Hematopoietic multipotent progenitor cell treated with erythropoietin and hydrocortisone succinate and interleukin-3 and kit ligand, for 15 days (in vitro differentiated cells): ENCODE measurements at places on chromosomes 2 and 18.

GRCh38 chr2:2014251-2014771, 270.0 kb upstream of the PXDN start:
- no peak for DNase-seq

- no peak for DNase-seq
These were observed 77.0 kb downstream of the NCAPH start for GRCh38 chr2:96412307-96413258.

DNA sequence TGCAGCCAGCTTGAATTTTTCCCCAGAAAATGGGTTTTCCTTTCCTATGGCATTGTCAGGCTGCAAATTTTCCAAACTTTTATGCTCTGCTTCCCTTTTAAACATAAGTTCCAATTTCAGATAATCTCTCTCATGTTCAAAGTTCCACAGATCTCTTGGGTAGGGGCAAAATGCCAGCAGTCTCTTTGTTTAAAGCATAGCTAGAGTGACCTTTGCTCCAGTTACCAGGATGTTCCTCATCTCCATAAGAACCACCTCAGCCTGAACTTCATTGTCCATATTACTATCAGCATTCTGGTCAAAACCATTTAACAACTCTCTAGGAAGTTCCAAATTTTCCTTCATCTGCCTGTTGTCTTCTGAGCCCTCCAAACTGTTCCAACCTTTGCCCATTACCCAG, 68.3 kb downstream of the SGPP2 start:
- DNase-seq, result no peak

DNA sequence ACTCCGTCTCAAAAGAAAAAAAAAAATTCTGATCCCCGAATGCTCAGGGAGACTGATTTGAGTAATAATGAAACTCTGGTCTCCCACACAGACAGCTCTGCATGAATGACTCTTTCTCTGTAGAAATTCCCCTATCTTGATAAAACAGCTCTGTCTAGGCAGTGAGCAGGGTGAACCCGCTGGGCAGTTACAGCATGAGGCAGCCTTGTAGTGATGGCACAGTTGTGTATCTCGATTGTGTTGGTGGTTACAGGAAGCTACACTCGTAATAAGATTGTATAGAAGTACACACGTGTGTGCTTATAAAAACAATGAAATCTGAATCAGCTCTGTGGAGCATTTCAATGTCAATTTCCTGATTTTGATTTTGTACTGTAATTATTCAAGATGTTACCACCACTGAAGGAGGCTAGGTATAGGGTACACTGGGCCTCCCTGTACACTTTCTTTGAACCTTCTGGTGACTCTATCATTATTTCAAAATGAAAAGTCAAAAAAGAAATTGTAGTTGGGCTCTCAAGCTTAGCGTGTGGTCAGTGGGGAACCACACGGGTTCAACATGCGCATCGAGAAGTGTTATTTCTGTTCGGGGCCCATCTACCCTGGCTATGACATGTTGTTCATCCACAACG, 34.9 kb upstream of the ATP8B1 start:
- no peak for DNase-seq

GRCh38 chr2:159163930-159164329, 122.6 kb downstream of the WDSUB1 start:
- DNase-seq, result no peak

DNA sequence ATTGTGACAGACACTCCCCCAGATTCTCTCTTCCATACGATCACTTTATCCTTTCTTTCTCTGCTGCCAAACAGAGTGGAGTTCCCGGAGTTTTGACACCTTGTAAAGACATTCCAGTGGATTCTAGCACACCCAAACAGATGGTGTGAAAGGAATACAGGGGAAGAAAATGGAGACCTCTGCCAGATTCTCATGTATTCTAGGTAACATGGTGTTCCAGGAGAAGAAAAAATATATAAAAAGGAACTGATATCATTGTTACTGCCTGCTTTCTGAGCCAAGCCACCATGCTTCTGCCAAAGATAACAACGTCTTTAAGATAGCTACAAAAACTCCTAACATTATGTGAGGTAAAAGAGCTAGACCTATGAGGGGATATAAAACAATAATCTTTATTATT, 136.5 kb downstream of the TXNL1 start:
- no peak for DNase-seq

DNA sequence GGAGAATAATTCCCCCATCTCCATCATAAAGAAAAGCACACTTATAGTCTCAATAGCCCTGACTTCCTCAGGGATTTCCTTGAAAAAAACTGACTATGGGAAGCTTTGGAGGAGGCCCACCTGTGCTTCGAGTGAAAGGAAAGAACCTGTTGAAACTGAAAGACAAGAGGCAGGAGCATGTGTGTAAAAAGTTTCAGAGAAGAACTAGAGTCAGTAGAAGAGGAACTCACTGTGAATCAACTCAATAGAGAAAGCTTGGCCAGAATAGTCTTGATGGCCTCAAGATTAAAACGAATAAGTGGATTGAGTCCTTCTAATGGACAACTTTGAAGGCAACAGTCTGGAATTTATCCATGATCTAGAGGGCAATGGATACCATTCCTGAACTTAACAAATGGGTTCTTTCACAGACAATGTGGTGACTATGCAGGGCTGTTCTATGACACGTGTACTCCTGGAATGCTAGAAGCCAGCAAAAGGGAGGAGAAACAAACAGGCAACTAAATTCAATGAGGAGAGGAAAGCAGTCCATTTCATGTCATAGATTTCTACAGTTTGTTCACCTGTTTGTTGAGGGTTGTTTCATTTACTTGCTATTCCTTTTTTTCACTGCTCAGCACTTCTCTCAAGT, 442.3 kb downstream of the GRB14 start:
- DNase-seq, result no peak

DNA sequence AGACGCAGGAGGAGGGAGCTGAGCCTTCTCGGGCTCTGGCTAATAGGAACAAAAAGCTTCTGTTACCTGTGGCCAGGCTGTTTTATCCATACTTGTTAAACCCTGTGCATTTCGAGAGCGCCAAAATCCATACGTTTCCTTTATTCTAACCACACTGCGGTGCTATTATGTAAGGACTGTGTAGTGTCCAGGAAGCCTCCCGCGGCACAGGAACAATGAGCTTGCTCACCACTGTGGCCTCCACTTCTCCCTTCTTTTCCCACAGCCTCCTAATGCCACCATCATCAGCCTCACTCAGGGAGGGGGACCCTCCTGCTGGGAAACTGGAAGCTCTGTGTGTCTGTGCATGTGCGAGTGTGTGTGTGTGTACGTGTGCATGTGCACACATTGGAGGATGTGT, 268.5 kb downstream of the HAUS1 start:
- DNase-seq, result no peak

DNA sequence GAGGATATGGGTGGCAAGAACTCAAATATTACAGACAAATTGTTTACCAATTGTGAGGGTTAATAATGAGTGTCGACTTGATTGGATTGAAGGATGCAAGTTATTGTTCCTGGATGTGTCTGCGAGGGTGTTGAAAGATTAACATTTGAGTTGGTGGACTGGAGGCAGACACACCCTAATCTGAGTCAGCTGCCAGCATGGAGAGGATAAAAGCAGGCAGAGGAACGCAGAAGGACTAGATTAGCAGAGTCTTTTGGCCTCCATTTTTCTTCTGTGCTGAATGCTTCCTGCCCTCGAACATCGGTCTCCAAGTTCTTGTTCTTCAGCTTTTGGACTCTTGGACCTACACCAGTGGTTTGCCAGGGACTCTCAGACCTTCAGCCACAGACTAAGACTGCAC, 1503.7 kb downstream of the LRP1B start:
- DNase-seq, result no peak

- no peak for DNase-seq
These were observed 271.4 kb downstream of the TCF4 start for GRCh38 chr18:55316486-55317184.

DNA sequence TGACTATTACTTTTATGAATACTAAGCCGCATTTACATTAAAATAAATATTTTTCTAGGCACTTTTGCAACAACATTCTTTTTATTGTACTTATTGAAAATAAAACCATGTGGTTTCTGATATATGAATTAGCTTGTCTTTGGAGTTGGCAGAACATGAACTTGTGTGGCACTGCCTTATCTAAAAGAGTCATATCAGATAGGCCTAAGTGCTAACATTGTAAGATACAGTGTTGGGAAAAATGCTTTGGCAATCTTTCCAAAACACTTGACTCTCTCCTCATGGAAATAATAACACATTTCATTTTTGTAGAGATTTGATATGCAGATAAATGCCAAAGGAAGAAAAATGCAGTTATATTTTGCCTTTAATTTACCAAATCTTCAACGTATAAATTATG, 191.7 kb downstream of the ERBB4 start:
- DNase-seq, result no peak

GRCh38 chr2:11914455-11914854, 168.0 kb downstream of the LPIN1 start:
- no peak for DNase-seq

- DNase-seq, result no peak
These were observed 8.9 kb upstream of the PDE1A start for GRCh38 chr2:182435754-182436153.

DNA sequence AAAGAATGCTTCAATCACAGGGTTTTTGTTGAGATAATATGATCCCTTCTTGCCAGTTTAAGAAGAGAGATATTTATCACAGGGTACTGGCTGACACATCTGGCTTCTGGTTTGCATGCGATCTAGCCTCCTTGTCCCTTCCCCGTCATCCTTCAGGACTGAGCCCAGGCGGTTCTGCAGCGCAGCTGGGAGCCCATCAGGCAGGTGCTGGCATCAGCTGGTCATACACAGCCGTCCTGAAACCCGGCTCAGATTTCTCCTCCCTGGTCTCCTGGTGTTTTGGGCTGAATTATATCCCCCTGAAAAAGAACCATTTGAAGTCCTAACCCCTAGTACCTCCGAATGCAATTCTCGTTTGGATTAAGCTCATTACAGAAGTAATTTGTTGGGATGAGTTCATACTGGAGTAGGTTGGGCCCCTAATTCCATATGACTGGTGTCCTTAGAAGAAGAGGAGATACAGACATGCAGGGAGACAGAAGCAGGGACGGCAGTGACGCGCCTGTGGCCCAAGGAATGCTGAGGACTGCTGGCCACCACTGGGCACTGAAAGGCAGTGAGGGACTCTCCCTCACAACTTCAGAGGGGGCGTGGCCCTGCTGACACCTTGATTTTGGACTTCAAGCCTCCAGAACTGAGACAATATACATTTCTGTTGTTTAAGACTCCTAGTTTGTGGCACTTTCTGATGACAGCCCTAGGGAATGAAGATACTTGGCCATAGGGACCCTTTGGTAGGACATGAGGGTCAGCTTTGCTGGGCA, 83.9 kb upstream of the ODC1 start:
- no peak for DNase-seq

GRCh38 chr2:202007015-202007982, 26.4 kb upstream of the FZD7 start:
- no peak for DNase-seq

GRCh38 chr2:190409616-190410015, 1.5 kb downstream of the MFSD6 start:
- DNase-seq, result no peak

DNA sequence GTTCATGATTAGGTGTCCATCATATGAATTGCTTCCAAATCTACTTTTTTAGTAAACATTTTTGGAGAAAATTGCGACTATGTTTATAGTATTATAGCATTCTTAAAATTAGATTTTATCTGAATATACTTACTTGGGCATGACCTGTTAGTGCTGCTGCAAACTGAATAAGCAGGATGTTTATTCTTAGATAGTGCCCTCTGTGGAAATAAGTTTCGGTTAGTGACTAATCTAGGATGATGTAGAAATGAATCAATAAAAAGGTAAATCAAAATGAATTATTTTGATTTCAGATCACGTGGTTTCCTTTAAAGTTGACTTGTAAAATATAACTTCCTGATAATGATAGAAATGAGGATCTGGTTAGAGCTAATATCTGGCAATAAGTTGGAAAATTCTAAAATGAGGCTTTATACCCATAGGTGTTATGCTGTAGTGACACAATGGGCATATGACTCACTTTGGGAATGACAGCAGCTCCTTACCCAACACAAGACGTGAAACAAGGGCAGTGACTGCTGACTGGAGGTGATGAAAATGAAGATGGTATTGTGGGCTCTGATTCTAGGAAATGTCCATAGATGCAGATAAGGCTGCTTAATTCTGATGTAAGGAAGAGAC, 165.8 kb upstream of the TCF4 start:
- DNase-seq, result no peak

- DNase-seq, result no peak
These were observed 1.4 kb upstream of the IL36B start for GRCh38 chr2:113054066-113054465.
